ENCODE measurements at places on chromosomes 13 and 19. TPM values are rescaled to one million over a fixed set of nuclear protein-coding genes. Genes with fewer than 3 reads are reported as not detected.

The SHD gene
- not detected for total RNA-seq

The DLEU7 gene
- not detected for total RNA-seq

DNA sequence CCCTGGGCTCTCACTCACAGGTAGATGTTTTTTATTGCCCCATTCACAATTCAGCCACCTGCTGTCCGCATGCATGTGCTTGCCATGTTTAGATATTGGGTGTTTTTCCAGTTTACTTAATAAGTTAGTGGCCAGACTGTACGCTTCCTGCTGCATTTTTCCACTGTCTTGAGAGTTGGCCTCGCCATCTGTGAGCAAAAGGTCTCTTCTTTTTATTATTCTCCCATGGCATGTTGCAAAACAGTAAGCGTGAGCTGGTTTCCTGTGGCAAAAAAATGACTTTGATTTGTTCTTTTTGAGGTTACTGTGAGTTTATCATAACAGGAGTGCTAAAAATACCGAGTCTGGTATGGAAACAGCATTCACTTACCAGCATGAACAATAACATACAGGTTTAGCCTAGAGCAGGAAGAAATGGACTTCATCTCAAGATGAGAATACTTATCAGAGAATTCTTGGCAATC is 46.0 kb downstream of the SAE1 start:
- peak; percentile 95 for DNase-seq

- no peak for DNase-seq
Measured at GRCh38 chr19:787536-787935, 9.7 kb upstream of the PTBP1 start.

DNA sequence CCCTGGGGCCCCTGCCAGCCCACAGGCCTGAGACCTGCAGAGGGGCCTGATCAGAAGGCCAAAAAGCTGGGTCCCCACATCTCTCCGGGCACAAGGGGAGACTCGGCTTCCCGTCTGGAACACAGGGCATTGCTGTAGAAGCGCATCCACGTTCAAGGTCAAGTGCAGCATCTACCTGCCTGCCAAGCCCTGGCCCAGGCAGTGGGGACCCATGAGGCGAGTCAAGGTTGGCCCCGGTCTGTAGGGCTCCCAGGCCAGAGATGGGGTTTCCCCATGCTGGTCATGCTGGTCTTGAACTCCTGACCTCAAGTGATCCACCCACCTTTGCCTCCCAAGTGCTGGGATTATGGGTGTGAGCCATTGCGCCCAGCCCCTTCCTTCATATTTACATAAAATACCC is 13.5 kb upstream of the COMP start:
- DNase-seq: no peak

The ARL11 gene
- total RNA-seq: 0.22 TPM

DNA sequence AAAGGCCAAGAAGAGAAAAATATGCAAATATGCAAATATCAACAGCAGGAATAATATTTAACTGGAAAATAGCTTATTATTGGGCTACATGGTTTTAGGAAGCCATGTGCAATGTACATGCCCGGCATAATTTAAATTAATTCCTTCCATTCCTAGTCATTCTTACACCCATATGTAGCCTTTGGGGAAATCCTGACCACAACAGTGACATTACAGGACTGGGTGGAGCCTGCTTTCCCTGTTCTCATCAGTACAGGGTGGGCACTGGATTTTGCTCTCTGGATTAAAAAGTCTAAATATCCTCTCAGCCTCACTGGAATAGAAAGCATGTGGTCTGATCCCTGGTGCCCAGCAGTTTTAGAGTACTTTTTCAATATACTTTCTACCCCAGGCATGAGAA is 198.2 kb downstream of the DNAJC15 start:
- DNase-seq: no peak

- no peak for DNase-seq
Measured at GRCh38 chr13:38159710-38160109, 189.9 kb upstream of the UFM1 start.

The C1QTNF9B gene
- not detected for total RNA-seq

The PEAK3 gene
- 0.20 TPM for total RNA-seq

DNA sequence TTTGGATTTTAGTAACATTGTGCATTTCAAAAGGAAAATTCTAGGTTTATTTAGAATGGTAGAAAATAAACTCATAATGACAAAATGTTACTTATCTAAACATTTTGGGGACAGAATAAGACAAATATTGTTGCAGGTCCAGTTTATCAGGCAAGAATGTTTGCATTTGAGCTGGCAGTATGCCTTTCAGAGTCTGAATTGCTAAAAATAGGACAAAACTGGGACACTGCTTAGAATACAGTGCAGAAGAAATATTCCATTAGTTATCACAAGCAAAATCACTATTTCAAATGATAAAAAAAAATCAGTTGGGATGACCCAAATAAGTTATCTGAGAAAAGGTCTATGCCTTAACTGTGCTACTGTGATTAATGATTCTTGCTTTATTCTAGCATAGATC is 870.3 kb upstream of the MIR17HG start:
- no peak for DNase-seq

The HIPK4 gene
- total RNA-seq: under 0.01 TPM

The VSTM2B gene
- not detected for total RNA-seq

The SLITRK5 gene
- not detected for total RNA-seq

GRCh38 chr19:36489920-36490415 is 607 bp upstream of the ZNF566 start:
- DNase-seq: peak; percentile 93

GRCh38 chr13:79508224-79508961 is 27.4 kb downstream of the NDFIP2 start:
- DNase-seq: peak; percentile 16

DNA sequence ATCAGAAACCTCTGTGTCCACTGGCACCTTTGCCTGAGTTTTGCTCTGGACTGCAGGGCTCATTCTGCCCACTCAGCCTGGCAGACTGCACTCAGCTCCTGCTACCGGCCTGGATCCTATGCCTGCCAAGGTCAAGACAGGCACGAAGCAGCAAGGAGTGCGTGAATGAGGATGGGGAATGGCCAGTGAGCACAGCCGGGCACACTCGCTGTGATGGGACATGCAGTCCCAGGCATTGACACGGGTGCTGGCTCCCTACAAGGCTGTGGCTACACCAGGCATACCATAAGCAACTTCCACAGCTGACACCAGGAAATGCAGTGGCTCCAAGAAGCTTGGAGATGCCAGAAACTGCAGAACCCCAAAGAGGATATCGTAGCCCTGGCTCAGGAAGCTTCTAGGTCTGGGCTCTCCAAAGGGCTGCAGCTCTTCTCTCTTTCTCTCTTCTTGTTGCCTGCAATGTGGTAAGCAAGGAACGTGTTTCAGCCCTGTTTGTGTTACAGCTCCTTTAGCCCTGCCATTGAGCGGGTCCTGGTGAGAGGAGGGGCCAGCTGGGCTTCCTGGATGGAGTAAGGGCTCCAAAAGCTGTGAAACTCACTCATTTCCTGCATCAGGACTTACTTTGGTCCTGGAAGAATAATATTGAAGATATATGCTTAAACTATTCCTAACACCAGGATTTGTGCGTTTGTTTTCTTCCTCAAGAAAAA is 832.6 kb upstream of the SLITRK5 start:
- no peak for DNase-seq

The TMEM272 gene
- total RNA-seq: not detected

The NOVA2 gene
- 3.7 TPM for total RNA-seq

DNA sequence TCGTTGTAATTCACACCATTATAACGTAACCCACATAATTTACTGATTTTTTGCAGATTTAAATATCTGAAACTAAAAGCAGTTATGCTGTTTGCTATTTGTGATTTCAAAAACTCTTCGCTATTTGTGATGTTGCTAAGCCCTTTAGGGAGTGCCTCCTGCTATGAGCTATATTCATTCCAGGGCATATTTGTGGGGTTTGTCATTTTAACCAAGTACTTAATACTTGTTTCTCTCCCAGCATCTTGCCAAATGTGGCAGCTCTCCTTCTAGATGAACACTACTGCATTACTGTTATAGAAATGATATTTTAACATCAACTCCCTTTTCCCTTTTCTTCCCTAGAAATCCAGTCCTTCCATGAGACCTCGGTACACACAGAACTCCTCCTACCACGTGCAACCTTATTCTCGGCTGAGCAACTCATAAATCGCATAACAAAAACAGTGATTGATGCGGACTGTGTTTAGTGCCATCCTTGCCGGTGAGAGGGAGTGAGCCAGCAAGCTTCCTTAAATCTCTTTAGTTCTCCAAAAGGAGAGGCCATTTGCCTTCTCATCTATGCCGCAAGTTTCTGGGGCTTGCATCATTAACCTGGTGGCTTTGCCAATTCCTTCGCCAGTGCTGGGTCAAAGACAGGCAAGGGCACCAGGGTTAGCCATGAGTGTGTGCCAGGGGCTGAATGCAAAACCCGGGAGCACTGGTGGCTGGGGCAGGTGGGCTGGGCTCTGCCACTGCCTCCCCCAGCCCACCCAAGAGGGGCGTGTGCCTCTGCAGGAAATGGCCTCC is 33.4 kb downstream of the RFX2 start:
- DNase-seq: no peak

DNA sequence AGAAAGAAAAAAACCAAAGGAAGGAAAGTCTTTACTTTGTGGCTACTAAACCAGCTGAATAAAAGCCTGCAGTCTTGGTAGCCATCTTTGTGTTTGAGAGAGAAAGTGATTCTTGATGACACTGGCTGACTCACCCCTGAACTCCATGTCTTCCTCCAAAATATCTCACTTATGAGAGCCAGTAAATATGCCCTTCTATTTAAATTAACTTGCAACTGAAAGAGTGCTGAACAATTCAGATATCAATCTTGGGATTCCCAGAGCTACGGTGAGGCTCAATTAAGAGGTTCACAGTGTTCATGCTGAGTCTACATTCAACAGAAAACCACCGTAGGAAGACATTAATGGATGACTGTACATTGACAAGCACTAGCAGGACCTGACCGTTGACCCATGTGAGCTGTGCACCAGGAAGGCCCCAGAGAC is 57.9 kb downstream of the KCTD12 start:
- no peak for DNase-seq

DNA sequence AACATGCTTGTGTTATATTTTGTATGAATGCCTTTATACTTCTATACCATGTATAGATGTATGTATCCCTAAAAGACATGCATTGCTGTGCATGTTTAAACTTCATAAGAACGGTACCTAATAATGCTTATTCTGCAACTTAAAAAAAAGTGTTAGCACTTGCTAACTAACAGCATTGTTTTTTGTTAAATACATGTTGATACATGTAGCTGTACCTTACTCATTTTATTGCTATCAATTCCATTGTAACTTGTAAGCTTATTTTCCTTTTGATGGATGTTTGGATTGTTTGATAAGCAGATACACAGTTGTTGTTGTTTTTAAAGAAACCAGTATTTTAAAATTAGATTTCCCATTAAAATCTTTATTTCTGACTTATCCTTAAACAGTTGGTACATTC is 53.8 kb downstream of the CDK8 start:
- DNase-seq: no peak

The SPTBN4 gene
- 0.22 TPM for total RNA-seq

DNA sequence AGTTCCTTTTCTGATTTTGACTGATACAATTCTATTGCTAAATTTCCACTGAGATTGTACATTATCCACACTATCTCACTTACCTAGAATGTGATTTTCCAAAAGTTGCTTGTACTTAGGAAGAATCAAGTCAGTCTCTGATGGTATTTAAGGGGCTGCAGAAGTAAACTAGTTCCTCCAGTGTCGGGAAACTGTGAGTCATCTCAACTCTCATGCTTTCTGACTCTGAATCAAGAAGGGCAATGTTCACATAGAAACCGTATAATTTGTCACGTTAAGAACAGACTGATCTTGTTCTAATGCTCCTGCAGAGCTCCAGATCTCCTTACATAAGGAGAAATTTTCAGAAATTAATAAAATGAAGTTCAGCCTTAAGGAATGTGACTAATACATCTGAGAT is 369.3 kb downstream of the KLF5 start:
- DNase-seq: no peak

GRCh38 chr13:32317716-32318465 is 2.6 kb downstream of the BRCA2 start:
- DNase-seq: no peak

The ZNF285 gene
- 1.1 TPM for total RNA-seq
